Brain microvascular endothelial cell (primary cell): ENCODE measurements at places on chromosomes 2 and 18.

GRCh38 chr2:73928963-73929347 lies 2.3 kb downstream of the DGUOK start:
- no peak for DNase-seq

DNA sequence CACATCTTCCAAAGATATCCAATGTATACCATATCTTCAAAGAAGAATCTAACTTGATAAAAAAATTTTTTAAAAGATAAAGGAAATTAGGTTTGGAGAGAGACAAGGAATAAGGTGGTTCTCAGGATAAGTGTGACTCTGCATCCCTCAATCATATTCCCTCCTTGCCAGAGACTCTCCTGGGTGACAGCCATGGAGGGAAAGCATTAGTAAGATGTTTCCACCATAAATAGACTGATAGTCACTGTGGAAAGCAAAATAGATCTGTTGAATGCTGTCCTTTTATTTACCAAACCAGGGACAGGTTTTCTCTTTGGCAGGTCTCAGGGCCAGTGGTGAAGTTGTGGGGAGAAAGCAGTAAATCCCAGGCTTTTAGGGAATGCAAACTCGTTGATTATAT lies 107.6 kb downstream of the PRPF40A start:
- DNase-seq: no peak

DNA sequence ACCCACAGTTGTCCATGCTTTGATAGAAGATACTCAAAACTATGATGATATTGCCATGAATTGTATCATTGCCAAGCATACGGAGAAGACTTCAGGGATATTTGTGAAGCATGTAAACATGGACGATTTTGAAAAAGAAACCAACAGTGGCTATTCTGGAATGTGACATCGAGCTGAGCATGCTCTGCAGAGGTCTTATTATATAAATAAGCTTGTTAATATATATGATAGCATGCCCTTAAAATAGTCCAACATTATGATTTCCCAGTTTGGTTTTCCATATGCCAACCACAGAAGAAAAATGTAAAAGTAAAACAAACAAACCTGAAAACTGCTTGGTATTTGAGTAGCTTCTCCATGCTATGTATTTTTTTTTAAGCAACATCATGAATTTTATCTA lies 159.1 kb downstream of the LNPK start:
- no peak for DNase-seq

GRCh38 chr2:240636563-240637115 lies 11.4 kb downstream of the GPR35 start:
- DNase-seq: no peak

DNA sequence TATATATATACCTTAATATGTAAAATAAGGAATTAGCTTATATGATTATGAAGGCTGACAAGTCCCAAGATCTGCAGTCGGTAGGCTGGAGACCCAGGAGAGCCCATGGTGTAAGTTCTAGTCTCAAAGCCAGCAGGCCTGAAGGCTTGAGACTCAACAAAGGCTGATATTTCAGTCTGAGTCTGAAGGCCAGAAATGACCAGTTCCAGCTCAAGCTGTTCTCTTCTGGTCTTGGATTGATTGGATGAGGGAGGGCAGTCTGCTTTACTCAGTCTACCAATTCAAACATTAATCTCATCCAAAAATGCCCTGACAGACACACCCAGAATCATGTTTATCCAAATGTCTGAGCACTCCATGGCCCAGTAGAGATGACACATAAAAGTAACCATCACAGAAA lies 22.0 kb downstream of the HNMT start:
- DNase-seq: no peak

DNA sequence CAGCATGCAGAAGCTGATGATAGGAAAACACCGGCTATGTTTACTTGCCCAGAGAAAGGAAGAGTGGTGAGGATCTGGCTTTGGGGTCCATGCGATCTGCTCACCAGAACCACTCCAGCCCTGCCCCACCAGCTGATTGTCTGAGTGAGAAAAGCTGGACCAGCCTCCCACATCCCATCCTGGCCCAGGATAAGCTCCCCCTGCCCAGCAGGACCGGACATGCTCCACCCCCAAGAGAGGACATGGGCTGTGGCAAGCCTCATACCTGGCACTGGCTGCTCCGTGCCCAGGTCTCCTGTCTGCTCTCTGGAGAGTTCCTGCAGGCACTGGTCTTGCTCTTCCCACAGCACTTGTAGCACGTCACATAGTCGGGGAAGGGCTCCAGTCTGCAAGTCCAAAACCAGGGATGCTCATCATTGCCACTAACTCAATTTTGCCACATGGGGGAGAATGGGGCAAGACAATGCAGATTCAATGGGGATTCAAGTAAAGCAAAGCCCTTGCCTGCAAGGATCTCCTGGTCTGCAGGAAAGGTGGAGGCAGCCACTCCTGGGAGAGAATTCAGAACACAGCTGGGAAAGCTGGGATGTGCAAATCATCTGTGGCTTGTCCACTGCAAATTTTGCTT lies 30.0 kb downstream of the SCTR start:
- DNase-seq: no peak

- DNase-seq: no peak
These were observed 220.4 kb downstream of the ZNF516 start for GRCh38 chr18:76274468-76275289.

GRCh38 chr2:50863856-50864255 lies 168.1 kb downstream of the NRXN1 start:
- no peak for DNase-seq

GRCh38 chr2:11839916-11840315 lies 93.5 kb downstream of the LPIN1 start:
- DNase-seq: peak; percentile 54

DNA sequence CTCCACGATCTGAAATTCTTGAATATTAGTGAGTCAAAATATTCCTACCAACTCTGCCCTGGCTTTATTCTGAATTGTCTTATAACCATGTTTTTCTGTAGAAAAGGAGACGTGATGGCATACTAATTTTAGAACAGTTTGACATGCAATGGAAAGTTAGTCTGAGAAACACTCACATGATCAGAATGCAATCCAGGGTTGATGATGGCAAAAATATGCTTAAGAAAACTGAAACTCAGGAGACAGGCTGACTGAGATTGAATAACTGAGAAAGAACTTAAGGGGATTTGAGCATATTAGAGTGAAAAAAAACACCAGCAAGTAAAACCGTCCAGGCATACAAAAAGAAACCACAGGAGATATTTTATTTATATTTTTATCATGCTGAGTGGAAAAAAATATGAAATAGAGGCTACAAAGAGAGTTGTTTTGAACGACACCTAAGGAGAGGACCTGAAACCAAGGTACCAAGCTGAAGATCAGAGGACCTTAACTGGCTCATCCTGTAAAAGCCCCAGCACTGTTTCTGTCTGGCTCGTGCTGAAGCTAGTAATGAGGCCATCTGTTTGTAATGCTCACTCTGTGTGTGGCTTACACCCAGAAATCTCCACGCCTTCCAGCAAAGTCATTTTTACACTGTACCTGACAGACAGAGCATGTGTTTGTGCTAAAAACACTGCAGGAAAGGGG lies 437.2 kb upstream of the PKDCC start:
- peak; percentile 60 for DNase-seq

- no peak for DNase-seq
These were observed 53.3 kb upstream of the TTN start for GRCh38 chr2:178860551-178860950.

- DNase-seq: no peak
These were observed 43.0 kb upstream of the ACADL start for GRCh38 chr2:210268281-210268680.

DNA sequence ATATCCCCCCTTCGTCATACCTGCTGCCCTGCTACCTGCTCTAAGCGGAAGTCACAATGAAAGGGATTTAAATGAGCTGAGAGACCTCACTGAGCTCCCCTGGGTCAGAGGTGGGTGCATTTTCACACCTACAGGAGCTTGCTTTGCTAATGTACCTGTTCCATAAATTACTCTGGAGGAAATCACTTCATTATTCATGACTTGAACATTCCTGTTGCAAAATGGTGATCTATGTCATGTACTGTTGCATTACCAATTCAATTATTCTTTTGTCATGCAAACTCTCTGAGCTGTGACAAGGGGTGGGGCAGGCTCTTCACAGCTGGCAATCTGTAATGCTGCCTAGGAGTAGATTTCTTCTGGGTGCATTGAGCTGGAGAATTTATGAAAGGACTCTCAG lies 761.3 kb downstream of the TSN start:
- no peak for DNase-seq

- DNase-seq: no peak
These were observed 50.1 kb downstream of the ITGAV start for GRCh38 chr2:186639939-186640338.

- no peak for DNase-seq
These were observed 632.2 kb downstream of the SLC4A3 start for GRCh38 chr2:220259662-220260061.

DNA sequence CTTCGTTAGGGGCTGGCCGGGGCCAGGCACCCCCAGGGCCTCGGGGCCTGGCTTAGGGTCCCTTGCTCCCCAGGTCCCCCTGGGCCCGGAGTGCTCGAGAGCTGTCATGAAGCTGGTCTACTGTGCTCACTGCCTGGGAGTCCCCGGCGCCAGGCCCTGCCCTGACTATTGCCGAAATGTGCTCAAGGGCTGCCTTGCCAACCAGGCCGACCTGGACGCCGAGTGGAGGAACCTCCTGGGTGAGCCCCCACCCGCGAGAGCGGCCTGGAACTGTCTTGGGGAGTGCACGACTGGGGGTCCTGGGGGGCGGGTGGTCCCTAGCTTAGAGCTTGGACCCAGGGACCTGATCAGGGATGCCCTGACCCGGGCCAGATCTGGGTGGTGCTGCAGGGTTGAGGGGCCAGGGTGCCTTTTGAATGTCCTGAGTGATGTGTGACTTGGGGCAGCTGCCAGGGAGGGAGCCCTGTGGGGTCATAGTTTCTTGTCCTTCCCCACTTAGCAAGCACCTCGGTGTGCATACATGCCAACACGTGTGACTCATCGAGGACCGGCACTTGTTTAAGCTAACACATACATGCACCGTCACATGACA lies 27.9 kb downstream of the GPC1 start:
- DNase-seq: no peak

DNA sequence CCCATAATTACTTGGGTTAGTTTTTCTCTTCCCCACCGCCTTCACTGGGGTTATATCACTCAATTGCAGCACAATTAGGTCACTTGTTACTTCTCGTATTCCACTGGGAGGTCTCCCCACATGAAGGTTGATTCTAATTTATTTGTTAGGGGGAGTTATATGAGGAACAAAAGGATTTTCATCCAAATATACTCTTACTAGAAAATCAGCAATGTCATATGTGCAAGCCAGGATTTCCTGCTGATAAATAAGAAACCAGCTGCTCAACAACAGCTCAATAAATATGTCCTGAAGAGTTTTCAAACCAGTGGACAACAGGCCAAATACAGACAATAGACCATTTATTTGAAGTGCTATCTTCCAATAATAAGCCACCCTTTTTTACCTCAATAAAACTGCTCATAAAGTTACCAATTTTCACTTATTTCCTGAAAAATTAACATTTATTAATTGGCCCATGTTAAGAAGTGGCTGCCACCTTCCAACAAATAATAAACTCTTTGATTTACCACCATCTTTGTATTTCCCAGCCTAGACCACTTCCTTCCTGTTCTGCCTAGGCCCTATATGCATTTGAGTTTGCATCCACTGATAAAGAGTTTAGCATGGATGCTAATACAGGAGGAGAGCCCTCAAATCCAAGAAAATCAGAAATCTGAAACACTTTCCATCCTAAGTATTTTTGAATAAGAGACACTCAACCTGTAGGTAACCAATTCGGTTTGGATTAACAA lies 184.4 kb upstream of the SLC39A10 start:
- DNase-seq: no peak

DNA sequence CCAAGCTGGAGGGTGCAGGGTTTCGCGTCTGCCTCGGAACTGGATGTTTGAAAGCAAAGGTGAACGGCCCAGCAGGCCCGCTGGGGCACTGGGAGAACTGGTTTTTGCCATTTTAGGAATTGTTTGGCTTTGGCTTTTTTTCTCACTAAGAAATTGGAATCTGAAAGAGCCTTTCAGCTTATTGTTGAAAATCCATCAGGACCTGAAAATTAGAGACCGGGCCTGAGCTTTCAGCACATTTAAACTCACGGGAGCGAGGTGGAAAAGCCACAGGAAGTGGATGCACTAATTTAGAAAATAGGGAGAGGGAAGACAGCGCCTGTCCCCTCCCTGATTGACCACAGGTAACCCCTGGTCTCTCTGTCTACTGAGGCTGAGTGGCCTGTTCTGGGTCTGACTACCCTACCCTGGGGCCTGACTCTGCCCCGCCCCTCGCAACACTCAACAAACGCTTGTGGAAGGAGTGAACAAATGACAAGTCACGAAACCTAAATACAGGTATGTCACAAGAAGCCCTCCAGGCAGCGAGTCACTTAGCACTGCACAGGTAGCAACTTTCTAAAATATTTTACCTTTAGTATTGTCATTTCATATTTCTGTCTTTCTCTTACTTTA lies 100.3 kb upstream of the MBOAT2 start:
- DNase-seq: no peak
